ENCODE measurements at places on chromosomes 1 and 21.
A peak's percentile ranks its signal among the peaks of the same experiment; 100 is the strongest.

- no peak for DNase-seq
Observed at GRCh38 chr1:198775606-198776005, 136.8 kb downstream of the PTPRC start.

GRCh38 chr1:71068325-71069240 is 12.3 kb downstream of the ZRANB2 start:
- DNase-seq: no peak

DNA sequence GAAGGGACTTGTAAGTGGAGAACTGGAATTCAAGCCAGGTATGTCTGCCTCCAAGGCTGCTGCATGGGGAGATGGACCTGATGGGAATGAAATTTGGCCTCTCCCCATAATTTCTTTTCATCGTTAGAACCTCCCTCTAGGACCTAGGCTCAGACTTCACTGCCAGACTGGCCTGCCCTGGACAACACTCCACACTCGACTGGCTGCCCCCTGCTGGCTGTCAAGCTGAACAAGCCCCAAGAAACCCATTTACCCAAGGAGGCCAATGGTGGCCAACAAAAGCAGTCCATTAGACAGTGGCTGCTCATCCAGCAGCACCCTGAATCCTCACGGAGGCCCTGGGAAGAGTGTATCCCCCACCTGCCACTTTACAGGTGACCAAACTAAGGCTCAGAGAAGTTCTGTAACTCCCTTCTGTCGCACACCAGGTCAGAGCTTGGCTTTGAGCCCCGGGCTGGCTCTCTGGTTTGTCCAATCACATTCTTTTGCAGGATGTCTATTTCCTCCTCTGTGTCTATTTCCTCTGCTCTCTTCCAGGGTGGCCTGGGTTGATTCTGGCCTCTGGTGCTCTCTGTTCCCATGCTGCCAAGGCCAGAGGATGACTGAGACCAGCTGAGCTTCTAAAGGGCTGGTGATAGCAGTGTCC is 3.8 kb downstream of the RNF186 start:
- DNase-seq: no peak

GRCh38 chr1:186735463-186735862 is 55.2 kb upstream of the PTGS2 start:
- DNase-seq: no peak

DNA sequence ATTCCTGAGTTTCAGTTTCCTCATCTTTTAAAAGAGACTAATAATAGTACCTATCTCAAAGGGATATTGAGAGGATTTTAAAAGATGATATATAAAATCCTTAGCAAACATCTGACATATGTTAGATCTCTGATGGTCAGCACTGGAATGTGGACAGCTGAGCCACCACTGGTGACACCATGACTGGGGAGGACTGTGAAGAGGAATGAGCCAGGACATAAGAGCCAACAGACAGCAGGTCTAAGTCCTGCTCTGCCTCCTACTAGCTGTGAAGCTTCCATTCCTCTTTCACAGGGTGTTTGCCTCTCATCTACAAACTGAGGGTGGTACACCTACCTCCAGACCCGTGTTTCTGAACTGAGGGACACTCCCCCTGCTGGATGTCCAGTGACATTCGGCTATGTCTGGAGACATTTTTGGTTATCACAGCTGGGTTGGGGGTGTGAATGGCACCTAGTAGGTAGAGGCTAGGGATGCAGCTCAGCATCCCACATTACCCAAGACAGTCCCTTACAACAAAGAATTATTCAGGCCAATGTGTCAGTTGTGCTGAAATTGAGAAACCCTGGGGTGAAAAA is 109.1 kb upstream of the OLIG2 start:
- no peak for DNase-seq

DNA sequence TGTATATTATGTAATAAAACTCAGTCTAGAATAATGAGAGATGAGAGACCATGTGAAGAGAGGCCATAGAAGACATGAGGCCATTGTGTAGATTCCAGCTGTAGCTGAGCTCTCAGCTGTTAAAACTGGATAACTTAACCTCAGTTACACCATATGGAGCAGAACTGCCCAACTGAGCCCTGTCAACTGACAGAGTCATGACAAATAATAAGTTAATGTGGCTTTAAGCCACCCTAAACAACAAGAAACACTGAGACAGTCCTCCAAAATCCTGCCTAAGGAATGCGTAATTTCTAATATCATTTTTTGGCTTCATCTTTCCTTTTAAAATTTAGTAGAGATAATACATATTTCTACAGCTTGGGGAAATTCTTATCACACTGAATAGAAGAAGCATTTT is 580.0 kb upstream of the RGS18 start:
- DNase-seq: no peak

GRCh38 chr1:212295579-212295978 is 10.4 kb downstream of the PPP2R5A start:
- no peak for DNase-seq

DNA sequence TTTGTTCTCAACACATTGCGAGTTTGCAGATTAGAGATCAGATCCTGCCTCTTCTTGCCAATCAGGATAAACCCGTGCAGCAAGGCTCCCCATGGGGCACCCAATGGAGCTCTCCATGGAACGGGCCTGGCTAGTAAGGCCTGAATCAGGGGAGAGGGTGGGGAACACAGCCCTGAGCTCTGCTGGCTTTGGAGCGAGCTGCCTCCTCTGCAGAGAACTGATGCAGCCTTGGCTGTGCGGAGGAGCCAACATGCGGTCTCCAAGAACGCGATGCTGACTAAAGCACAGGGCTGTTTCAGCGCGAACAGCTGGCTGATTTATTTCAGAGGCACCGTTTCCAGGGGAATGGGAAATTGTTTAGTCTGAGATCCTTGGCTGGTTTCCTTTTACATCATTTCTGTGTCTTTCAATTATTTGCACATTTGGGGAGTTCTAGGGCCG is 139.7 kb downstream of the TSEN15 start:
- DNase-seq: no peak

GRCh38 chr1:201570886-201571624 is 32.1 kb downstream of the NAV1 start:
- DNase-seq: peak; percentile 61

- DNase-seq: no peak
Observed at GRCh38 chr1:7813677-7814373, 29.7 kb downstream of the PER3 start.

DNA sequence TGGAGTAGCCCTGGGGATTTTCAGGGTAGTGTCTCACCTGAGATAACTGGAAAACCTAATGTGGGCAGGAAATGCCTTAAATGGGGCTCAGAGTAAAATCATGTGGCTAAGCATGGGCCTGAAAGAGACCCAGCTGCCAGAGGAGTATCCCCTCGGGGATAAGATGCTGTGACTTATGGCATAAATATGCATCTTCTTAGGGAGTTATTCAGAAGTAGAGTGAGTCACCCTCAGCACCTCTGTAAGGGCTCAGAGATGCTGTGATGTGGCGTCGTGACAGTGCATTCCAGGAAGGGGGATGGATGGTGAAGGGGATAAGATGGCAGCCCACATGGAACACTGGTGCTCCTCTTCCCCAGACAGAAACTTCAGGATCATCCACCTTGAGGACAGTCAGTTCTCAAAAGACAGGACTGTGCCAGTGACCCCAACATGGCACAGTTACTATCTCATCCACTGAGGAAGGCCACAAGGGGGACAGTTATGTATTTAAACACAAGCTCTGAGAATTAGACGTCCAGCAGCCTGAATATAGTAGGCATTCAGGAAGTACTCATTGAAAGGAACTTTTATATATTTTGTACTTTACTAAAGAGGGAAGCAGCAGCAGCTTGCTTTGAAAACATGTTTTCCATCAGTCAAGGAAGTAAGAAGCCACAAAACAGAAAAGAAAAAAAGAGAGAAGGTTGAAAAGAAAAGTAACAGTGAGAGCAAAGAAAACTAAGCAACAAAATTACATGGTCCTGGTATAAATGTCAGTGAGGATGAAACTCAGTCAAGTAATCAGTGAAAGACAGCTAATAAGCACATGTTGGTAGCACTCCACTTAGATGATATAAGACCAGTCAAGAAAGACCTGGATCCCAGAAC is 8.3 kb downstream of the IL24 start:
- peak; percentile 51 for DNase-seq

DNA sequence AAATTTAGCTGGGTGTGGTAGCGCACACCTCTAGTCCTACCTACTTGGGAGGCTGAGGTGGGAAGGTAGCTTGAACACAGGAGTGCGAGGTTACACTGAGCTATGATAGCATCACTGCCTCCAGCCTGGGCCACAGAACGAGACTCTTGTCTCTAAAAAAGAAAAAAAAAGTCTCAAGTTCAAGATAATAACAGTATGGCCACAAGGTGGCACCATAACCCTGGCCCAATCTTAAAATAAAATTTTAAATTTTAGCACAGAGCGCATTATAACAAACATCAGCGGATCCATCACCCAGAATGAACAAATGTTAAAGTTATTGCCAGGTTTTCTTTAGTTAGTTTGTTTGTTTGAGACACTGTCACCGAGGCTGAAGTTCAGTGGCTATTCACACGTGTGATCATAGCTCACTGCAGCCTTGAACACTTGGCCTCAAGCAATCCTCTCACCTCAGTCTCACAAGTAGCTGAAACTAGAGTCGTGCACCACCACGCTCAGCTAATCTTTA is 2.9 kb upstream of the HTR6 start:
- DNase-seq: no peak

DNA sequence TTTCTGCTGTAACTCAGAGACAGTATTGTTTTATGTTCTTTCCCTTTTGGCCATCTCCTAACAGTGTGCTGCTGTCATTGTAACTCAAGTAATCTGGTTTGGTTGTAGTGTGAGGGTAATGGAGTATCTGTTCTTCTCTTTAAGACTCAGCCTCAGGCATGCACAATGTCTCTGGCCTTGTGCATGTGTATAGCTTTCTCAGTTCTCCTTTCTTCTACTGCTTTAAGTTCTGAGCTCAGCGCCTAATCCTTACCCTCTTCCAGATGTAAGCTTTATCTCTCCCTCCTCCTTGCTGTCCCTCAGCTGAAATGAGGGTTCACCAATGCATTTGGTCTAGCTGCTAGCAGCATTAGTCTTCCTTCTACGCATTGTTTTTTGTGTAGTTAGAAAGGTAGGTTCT is 1420.4 kb upstream of the PRMT6 start:
- no peak for DNase-seq

GRCh38 chr1:7478142-7478790 is 292.8 kb upstream of the VAMP3 start:
- DNase-seq: no peak

GRCh38 chr1:62011006-62011405 is 183.6 kb upstream of the L1TD1 start:
- DNase-seq: no peak

- DNase-seq: peak; percentile 86
Observed at GRCh38 chr21:45140346-45140940, 66.1 kb downstream of the ADARB1 start.

DNA sequence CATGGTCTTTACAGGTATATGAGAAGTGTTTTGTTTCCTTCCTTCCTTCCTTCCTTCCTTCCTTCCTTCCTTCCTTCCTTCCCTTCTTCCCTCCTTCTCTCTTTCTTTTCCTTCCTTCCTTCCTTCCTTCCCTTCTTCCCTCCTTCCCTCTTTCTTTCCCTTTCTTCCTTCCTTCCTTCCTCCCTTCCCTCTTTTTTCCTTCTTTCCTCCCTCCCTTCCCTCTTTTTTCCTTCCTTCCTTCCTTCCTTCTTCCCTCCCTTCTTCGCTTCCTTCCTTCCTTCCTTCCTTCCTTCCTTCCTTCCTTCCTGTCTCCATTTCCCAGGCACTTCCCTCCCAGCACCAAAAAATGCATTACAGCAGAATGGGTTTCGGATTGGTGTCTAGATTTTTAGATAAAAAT is 235.0 kb upstream of the KIAA0040 start:
- no peak for DNase-seq

- DNase-seq: no peak
Observed at GRCh38 chr1:54003249-54003646, 14.7 kb downstream of the LDLRAD1 start.

DNA sequence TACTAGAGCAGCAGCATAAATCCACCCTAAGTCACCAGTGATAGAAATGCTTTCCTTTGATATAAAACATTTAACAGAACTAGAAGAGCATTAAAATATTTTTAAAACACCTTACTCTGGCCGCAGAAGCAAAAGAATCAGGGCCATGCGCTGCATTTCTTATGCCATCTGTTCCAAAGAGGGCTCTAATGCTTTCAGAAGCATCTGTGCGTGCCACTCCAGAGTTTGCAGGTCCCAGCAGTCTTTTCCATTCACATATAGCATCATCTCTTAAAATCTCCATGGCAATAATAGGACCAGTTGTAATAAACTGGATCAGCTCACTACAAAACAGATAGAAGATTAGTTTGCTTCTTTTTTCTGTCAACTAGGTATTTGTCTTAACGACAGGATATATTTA is 69.2 kb downstream of the NME7 start:
- DNase-seq: no peak

GRCh38 chr1:180889325-180889724 is 23.4 kb upstream of the KIAA1614 start:
- DNase-seq: no peak

DNA sequence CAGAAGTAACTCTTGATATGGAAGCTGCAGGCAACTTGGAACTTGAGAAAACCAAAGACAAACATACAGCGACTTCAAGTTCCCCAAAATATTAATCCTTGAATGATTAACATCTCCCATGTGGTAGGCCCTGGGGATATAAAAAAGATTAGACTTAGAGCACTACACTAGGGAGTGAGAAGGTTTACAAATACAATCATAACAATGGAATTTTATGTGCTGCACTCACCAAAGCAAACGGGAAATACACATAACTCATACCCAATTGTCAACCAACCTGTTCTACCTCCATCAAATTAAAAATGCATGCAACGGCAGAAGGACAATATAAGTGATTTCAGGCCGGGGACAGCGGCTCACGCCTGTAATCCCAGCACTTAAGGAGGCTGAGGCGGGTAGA is 3.7 kb downstream of the SMYD3 start:
- no peak for DNase-seq

DNA sequence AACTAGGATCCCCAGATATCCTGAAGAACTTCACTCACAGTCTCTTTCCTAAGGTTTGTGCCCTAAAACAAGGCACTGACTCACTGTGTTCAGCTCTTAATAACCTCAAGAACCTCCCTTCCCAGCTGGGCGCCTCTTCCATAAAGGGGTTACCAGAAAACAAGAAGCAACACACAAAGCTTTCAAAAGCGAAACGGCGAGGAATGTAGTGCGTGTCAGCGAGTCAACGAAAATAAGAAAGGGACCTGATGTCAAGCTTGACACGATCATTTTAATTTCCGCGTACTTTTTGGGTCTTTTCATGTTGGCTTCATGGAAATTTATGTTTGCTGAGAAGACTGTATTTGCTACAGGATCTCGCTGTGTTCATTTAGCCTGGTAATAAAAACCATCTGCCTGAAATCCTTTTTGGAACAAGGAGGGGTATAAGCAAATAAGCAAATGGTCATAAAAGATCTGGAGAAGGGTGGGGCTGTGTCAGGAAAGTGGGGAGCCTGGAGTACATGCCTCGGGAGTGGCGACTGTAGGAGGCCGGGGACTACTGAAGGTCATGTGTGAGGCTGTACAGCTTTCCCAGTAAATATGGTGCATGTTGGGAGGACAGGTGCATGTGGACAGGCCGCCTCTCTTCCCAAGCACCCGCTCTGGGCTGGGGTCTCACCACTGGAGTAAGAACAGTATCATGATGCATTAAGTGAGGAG is 11.4 kb upstream of the CLDN14 start:
- DNase-seq: no peak

- no peak for DNase-seq
Observed at GRCh38 chr1:189275796-189276195, 1201.9 kb downstream of the BRINP3 start.

- DNase-seq: no peak
Observed at GRCh38 chr1:95287081-95287480, 53.1 kb downstream of the RWDD3 start.

All from spleen (tissue), 13 donors.